Smooth muscle cell of bladder (primary cell): ENCODE measurements at places on chromosomes 2 and 18. TPM values are rescaled to one million over a fixed set of nuclear protein-coding genes. Genes with fewer than 3 reads are reported as not detected.

The ACMSD gene
- total RNA-seq: under 0.01 TPM in 1 of 2 replicates, not detected in the other

The ANO7 gene
- 0.43 and 0.83 TPM in 2 replicates for total RNA-seq

The SGPP2 gene
- total RNA-seq: not detected in 2 replicates

The TRPM8 gene
- total RNA-seq: under 0.01 TPM in 1 of 2 replicates, not detected in the other

The IL36RN gene
- 0.09 TPM in 1 of 2 replicates, not detected in the other for total RNA-seq

The CHRND gene
- total RNA-seq: not detected in 2 replicates

The PSD4 gene
- total RNA-seq: 1.1 and 3.4 TPM in 2 replicates

The TMEM247 gene
- not detected in 2 replicates for total RNA-seq

The HAAO gene
- 0.46 and 1.8 TPM in 2 replicates for total RNA-seq

The CAPN14 gene
- under 0.01 and 0.09 TPM in 2 replicates for total RNA-seq

The LIMS4 gene
- total RNA-seq: 1.1 TPM in 2 replicates

The AFF3 gene
- total RNA-seq: 0.28 and 0.71 TPM in 2 replicates

The ANKRD30BL gene
- not detected in 2 replicates for total RNA-seq

The GALNT14 gene
- not detected in 2 replicates for total RNA-seq

The PSMA8 gene
- total RNA-seq: not detected in 2 replicates

The C2orf66 gene
- total RNA-seq: not detected in 2 replicates

The MFSD6 gene
- total RNA-seq: 13.2 and 15.1 TPM in 2 replicates

The B3GNT7 gene
- total RNA-seq: under 0.01 and 0.18 TPM in 2 replicates

The BCL2 gene
- 2.0 and 2.2 TPM in 2 replicates for total RNA-seq

The LCT gene
- total RNA-seq: not detected in 2 replicates

The TEKT4 gene
- not detected in 2 replicates for total RNA-seq

The PRSS56 gene
- total RNA-seq: not detected in 2 replicates

The PLEK gene
- 0.14 and 1.1 TPM in 2 replicates for total RNA-seq

The PID1 gene
- 28.3 and 36.1 TPM in 2 replicates for total RNA-seq

The CHRNG gene
- not detected in 2 replicates for total RNA-seq

The RMDN2 gene
- total RNA-seq: 3.8 and 7.9 TPM in 2 replicates
